ENCODE measurements at places on chromosomes 12 and 14.

- DNase-seq = no peak
Observed at GRCh38 chr12:76274420-76275083, 73.7 kb downstream of the BBS10 start.

GRCh38 chr12:117098361-117099217 is 627 bp downstream of the TESC start:
- DNase-seq = no peak

GRCh38 chr14:61566537-61567225 is 128.6 kb upstream of the HIF1A start:
- DNase-seq = no peak

GRCh38 chr14:83280719-83281118 is 1747.1 kb upstream of the SEL1L start:
- DNase-seq = no peak

All from esophagus squamous epithelium (tissue), 5 donors.